ENCODE measurements at places on chromosomes 11 and 22.

- DNase-seq = no peak
Observed at GRCh38 chr11:26045082-26045481, 286.8 kb upstream of the ANO3 start.

DNA sequence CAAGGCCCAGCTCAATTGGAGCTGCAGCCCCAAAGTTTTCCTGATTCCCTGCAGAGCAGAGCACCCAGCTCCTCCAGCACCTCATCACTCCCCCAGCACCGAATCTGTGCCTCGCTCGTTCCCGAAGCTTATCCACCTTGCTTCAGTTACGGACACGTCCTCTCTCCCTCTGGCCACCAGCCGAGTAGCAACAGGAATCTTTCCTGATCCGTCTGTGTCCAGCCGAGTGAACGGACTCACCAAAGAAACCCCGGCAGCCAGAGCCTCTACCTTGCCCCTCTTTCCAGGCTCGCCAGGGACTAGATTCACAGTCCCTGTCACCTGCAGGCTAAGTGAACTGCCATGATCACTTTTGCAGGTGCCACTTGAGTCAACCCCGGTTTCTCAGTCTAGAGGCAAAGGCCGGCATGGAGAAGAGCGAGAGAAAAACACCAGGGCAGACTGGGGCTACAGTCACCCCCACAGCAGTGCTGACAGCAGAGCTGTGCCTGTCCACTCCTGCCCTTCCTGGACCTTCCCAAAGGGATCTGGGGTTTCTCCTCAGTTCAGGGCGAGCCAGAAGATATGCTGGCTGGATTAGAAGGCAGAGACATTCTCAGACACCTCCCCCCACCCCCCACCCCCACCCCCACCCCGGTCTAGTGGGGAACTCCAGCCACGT is 32.3 kb downstream of the BID start:
- DNase-seq = no peak

GRCh38 chr11:11391796-11392463 is 38.9 kb upstream of the CSNK2A3 start:
- no peak for DNase-seq

DNA sequence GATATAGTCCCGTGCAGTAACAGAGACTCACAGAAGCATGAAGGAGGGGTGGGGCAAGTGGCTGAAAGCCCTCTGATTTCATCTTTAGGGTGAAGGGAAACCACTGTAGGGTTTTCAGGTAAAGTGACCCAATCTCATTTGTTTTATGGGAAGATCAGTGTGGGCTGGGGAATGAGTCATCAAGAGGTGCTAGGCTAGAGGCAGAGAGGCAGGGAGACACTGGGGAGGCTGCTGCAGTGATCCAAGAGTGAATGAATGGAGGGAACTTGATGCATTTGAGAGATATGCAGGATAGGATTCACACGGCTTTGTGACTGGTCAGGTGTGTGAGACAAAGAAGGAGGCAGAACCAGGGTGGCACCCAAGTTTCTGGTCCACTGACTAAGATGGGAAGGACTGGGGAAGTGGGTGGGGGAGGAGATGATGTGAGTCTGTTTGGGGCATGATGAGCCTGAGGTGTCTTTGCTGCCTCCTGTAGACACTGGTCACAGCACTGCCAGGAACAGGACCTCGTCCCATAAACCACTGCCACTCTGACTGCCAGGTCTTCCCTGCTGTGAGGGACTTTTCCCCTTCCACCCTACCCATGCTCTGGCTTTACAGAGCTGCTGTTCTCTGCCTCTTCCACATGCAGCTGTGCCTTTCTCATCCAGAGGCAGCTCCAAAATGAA is 239.0 kb downstream of the TENM4 start:
- no peak for DNase-seq

- no peak for DNase-seq
Observed at GRCh38 chr22:17266251-17266971, 47.2 kb upstream of the ADA2 start.

DNA sequence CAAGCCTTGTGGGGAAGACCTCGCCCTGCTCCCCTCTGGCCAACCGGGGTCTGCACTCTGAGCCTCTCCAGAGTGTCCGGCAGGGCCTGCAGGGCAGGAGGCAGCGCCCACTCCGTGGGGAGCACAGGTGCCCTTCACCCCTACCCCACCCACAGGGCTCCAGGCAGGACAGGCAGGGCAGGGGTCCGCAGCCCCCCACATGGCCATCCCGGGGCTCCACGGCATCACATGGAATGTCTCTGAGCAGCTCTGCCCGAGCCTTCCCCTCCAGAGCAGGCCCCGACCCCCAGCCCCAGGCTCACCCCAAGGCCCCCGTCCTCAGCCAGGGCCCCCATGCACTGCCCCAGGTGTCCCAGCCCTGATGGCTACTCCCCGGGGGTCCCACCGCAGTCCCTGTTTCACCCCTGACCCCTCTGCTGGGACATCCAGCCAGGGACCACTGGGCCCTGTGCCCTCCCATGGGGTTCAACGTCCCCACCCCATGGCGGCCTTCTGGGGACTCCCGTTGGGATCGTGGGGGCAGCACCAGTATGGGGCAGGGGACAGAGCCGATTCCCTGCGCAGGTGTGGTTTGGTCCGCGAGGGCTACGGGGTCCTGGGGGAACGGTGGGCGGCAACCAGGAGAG is 77.7 kb downstream of the BRD1 start:
- no peak for DNase-seq

GRCh38 chr11:131696690-131697089 is 326.3 kb downstream of the NTM start:
- no peak for DNase-seq

DNA sequence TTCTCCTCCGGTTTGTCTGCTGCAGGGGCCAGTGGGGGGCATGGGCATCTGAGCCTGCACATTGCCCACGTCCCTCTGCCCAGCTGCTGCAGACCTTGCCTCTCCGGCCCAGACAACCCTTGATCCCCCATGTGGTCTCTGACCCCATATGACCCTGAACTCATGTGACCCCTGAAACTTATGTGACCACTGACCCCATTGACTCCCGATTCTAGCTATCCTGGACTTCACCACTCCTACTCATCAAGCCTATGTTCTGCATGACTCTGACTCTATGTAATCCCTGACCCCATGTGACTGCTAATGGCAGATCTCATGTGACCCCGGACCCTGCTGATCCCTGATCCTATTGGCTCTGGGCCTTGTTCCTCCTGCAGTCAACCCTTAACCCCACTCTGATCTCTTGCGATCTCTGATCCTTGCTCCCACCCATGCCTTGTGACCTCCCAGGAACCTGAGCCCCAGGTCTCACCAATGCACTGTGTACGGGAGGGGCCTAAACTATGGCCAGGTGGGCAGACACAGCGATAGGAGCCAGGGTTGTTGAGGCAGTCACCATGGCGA is 5.7 kb downstream of the LTBP3 start:
- no peak for DNase-seq

DNA sequence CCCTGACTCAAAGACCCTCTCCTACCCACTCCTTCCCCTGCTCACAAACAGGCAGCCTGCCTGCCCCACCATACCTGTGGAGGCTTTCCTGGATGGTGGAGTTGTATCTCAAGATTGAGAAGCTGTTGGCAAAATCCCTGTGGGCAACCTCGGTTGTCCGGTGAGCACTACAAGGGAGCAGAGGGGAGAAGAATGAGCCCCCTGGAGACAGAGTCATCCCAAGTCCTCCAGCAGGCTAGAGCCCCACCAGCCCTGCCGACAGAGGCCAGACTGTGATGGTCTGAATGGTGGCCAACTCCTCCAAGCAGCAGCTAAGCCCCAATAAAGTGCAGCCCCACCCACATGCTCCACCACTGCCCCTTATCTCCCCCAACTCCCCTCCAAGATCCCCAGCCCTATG is 17.5 kb downstream of the TMPRSS13 start:
- DNase-seq = no peak

Measured in GM12864 (cell line).